Uterus (tissue), 4 donors: ENCODE measurements at places on chromosomes 1 and 21.

GRCh38 chr1:115624859-115625258, 16.9 kb upstream of the VANGL1 start:
- H3K27ac ChIP-seq: no peak overlapping the region
- no peaks in the 10 kb centered on the region for H3K27me3 ChIP-seq
- H3K36me3 ChIP-seq: no peaks in the 10 kb centered on the region
- no peak overlapping the region for H3K4me3 ChIP-seq
- DNase-seq: no peak
- no peaks in the 10 kb centered on the region for H3K4me1 ChIP-seq

GRCh38 chr1:239718997-239719628, 332.7 kb downstream of the CHRM3 start:
- no peaks in the 10 kb centered on the region for H3K27me3 ChIP-seq
- H3K4me1 ChIP-seq: no peaks in the 10 kb centered on the region
- no peaks in the 10 kb centered on the region for H3K36me3 ChIP-seq
- no peak overlapping the region for H3K4me3 ChIP-seq
- DNase-seq: no peak

DNA sequence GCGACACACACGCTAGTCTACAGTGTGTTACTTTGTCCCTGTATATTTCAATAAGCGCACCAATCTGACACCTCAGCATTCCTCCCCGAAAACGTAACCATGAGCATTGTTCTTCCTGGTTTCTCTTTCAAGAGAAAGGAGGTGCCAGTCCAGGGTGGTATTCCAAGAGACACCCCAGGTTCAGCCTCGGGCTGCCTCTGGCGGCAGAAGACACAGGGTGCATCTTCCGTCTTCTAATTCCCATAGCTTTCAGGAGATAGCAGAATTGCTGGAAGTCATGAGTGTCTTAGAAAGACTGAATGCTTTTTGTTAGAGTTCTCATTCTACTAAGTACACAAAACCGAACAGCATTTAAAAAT, 15.9 kb upstream of the RGS8 start:
- H3K36me3 ChIP-seq: no peaks in the 10 kb centered on the region
- no peaks in the 10 kb centered on the region for H3K4me1 ChIP-seq
- no peaks in the 10 kb centered on the region for H3K27me3 ChIP-seq
- no peak overlapping the region for H3K4me3 ChIP-seq
- no peak for DNase-seq

GRCh38 chr1:25999041-25999800, 1.4 kb upstream of the PAFAH2 start:
- peak overlapping the region; percentile 65 for H3K27ac ChIP-seq
- H3K4me1 ChIP-seq: no peaks in the 10 kb centered on the region

DNA sequence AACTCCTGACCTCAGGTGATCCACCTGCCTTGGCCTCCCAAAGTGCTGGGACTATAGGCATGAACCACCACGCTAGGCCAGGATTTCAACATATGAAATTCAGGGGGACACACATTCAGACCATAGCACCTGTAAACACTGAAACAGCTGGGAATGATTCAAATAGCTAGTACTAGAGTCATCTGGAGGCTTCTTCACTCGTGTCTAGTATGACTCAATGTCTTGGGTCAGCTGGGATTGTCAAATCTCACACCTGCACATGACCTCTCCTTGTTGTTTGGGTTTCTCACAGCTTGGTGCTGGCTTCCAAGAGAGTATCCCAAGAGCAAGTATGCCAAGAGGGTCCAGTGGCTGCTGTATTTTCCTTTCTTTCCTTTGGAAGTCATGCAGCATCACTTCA, 75.1 kb downstream of the PGM1 start:
- no peak for DNase-seq
- no peak overlapping the region for H3K4me3 ChIP-seq
- no peaks in the 10 kb centered on the region for H3K36me3 ChIP-seq
- H3K27ac ChIP-seq: no peak overlapping the region
- no peaks in the 10 kb centered on the region for H3K27me3 ChIP-seq

GRCh38 chr1:116368241-116368640, 4.8 kb upstream of the ATP1A1 start:
- H3K27ac ChIP-seq: no peak overlapping the region
- no peaks in the 10 kb centered on the region for H3K4me1 ChIP-seq
- no peaks in the 10 kb centered on the region for H3K27me3 ChIP-seq
- H3K36me3 ChIP-seq: no peaks in the 10 kb centered on the region

DNA sequence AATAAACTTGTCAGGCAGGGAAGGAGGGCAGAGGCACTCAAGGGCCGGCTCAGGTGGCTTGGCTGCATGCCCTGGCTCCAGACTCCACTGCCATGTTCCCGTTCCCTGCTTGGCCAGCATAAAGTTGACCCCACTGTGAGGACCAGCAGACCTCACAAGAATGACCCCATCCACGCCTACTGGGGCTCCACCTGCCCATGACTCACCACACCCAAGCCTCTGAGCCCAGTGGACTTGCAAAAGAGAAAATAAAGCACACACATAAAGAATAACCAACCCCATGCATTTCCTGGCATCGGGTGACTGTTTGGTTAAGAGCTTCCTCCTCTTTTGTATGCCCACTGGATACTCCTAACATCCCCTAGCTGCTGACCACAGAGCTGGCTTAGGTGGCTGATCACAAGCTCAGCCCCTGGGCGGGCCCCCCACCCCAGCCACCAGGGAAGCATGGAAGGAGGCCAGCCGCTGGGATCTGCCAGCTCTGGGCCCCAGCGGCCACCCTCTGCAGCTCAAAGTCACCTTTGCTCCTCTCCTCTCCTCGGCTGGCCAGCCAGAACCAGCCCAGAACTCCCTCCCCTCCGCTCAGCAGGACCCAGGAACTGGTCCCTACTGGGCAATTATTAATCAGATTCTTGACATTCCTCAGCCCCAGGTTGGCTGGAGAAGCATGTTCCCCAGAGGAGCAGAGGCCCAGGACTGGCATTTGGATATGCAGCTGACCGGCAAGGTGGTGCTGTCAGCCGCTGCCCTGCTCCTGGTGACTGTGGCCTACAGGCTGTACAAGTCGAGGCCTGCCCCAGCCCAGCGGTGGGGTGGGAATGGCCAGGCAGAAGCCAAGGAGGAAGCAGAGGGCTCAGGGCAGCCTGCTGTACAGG, at the start of gene KLHDC7A:
KLHDC7A (plus strand) TSS at position 616 of the 875 bp plus-strand sequence; CDS start at position 668, 52 bp downstream.
- H3K4me3 ChIP-seq: no peak within 1 kb of the TSS
- H3K4me1 ChIP-seq: no peaks in the 10 kb centered on the region
- H3K36me3 ChIP-seq: no peaks in the 10 kb centered on the region

DNA sequence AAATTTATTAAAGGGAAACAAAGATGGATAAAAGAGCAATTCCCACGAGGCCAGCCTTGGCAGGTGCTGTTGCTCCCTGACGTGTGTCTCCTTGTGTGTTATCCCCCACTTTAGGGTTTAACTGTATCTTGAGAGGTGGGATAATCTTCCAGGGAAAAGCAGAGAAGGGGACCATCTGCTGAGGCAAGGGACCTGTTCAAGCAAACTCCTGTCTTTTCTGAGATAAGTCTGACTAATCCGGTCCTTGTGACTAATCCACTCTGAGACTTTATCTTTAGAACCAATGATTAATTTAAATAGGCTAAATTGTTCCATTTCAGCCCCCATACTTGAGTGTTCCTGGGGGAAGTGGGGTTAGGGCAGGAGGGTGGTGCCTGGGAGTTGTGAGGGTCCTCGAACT, 163.6 kb downstream of the CAMTA1 start:
- no peak overlapping the region for H3K4me3 ChIP-seq
- H3K27me3 ChIP-seq: no peaks in the 10 kb centered on the region
- H3K4me1 ChIP-seq: no peaks in the 10 kb centered on the region

DNA sequence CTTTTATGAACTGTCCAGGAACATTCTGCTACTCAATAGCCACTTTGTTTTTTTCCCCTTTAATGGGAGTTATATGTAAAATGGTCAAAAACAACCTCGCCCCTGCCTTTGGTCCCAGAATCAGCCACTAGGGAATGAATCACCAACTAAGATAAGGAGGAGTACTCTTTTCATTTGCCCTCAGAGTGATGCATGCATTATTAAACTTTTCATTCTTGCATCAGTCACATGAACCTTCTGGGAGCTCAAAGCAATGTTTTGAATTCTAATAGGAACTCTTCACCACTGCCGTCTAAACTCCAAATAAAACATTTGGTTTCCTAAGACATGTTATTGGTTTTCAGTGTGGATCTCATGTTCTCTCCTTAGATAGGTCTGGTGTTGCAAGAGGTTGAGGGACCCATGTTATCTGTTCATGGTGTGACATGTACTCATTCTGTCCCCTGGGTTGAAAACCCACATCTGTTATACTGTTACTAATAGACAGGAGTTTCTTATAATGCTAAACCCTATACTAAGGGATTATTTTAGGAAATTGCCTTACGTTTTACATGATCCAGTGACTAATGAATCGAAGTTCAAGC, 17.8 kb upstream of the HSD17B7 start:
- no peaks in the 10 kb centered on the region for H3K4me1 ChIP-seq
- no peaks in the 10 kb centered on the region for H3K27me3 ChIP-seq
- H3K4me3 ChIP-seq: no peak overlapping the region
- DNase-seq: no peak

- H3K4me3 ChIP-seq: peak overlapping the region; percentile 85
- H3K27me3 ChIP-seq: no peaks in the 10 kb centered on the region
- H3K36me3 ChIP-seq: no peaks in the 10 kb centered on the region
- no peaks in the 10 kb centered on the region for H3K4me1 ChIP-seq
- H3K27ac ChIP-seq: peak overlapping the region; percentile 96
Observed at GRCh38 chr1:159924025-159924790, 1.1 kb downstream of the TAGLN2 start.

- H3K4me1 ChIP-seq: no peaks in the 10 kb centered on the region
Observed at GRCh38 chr1:244241438-244241837, 190.4 kb downstream of the ZBTB18 start.

DNA sequence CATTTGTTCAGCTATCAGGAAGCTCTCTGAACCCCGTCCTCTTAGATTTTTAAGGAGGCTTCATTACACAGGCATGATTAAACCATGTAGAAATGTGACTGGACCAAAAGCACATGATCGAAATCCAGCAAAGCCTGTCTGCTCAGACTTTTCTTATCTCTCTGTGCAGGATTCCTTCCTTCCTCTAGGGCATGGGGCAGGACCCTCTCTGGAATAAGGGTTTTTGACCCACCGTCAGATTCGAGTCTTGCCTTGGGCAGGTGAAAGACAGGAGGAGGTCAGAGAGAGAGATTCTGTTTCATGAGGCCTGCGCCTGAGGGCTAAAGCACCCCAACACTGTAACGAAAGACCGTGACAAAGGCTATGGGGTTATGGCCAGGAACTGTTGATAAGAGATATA, 136.8 kb downstream of the RHOU start:
- no peaks in the 10 kb centered on the region for H3K27me3 ChIP-seq
- no peak overlapping the region for H3K4me3 ChIP-seq
- H3K27ac ChIP-seq: peak overlapping the region; percentile 57
- DNase-seq: no peak

GRCh38 chr1:112761714-112762480, 46.8 kb upstream of the PPM1J start:
- no peaks in the 10 kb centered on the region for H3K4me1 ChIP-seq
- H3K27me3 ChIP-seq: no peaks in the 10 kb centered on the region
- DNase-seq: no peak
- H3K36me3 ChIP-seq: no peaks in the 10 kb centered on the region
- H3K4me3 ChIP-seq: no peak overlapping the region

DNA sequence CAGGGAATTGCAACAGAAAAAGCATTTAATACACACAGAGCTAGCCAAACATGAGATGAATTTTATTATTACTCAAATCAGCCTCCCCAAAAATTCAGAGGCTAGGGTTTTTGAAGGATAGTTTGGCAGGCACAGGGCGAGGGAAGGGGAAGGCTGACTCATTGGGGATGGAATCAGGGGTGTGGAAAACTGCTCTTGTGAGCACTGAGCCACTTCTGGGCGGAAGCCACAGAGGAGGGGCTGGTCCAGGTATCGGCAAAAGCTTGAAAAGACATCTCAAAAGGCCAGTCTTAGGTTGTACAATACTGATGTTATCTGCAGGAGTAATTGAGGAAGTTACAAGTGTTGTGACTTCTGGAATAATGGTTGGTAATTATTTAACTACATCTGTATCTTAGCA, 109.4 kb downstream of the TLR5 start:
- DNase-seq: no peak
- H3K4me1 ChIP-seq: no peaks in the 10 kb centered on the region
- no peak overlapping the region for H3K27ac ChIP-seq
- no peaks in the 10 kb centered on the region for H3K27me3 ChIP-seq
- H3K36me3 ChIP-seq: no peaks in the 10 kb centered on the region

- no peaks in the 10 kb centered on the region for H3K27me3 ChIP-seq
- no peak overlapping the region for H3K4me3 ChIP-seq
- no peaks in the 10 kb centered on the region for H3K36me3 ChIP-seq
Observed at GRCh38 chr1:218850367-218850766, 323.3 kb upstream of the LYPLAL1 start.

- no peaks in the 10 kb centered on the region for H3K4me1 ChIP-seq
- no peak overlapping the region for H3K27ac ChIP-seq
- no peaks in the 10 kb centered on the region for H3K27me3 ChIP-seq
Observed at GRCh38 chr1:201678264-201679101, 139.6 kb downstream of the NAV1 start.

- no peak for DNase-seq
- no peaks in the 10 kb centered on the region for H3K27me3 ChIP-seq
- no peak overlapping the region for H3K27ac ChIP-seq
- no peak overlapping the region for H3K4me3 ChIP-seq
- no peaks in the 10 kb centered on the region for H3K36me3 ChIP-seq
Observed at GRCh38 chr21:46664316-46664995, 29.0 kb downstream of the PRMT2 start.
